ENCODE measurements at places on chromosomes 6 and 20.

DNA sequence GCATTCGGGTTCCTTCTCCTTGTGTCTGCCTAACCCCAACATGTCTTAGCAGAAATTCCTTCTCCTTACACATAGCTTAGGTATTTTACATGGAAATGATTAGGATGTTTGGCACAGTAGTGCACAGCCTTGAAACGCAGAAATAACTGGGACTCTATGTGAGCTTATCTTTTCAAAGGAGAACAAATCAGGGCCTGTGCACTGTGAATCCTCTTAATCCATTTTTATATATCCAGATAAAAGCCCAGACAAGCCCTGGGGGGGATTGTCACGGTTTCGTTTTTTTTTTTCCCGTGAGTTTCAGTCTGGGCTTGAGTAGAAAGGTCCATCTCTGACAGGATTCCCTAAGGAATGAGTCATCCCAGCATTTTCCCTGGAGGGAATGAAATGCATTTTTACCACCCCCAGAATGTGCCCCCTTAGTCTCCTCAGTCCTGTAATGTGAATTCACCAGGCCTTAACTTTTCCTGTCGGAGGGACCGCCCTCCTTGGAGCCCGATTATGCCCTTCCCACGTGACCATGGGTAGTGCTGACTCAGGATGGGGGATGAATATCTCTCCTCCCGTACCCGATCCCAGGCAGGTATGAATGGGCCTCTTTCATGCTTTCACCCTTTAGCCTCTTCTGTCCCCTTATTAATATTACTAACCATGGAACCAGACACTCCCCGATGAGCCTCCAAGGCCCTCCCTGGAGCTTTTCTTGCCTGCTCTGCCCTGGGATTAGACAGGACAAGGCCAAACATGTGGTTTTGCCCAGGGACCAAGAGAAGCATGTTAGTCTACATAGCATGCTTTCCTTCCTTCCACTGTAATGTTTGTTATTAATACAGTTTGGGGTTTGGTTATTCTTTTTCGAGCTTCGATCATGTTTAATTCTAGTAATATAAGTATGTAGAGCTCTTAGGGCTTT is 23.9 kb upstream of the NAA20 start:
- no peak for DNase-seq

DNA sequence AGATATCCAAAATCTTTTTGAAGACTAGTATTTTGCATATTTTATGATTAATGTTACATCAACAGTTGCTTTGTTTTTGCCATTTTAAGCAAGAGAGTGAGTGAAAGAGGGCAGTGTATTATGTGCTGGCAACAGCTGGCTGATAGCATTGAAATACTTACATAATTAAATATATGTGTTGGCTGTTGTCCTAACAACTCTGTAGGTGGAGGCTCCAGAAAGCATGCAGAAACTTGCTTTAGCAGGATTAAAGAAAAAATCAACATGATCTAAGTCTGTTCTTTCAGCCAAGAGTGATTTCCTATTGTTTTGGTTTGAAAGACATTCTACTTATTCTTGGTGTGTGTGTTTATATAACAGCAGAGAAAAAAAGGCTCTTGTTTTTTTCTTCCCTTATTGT is 127.5 kb downstream of the CDKAL1 start:
- DNase-seq, result no peak

GRCh38 chr20:49381558-49382493 is 100.6 kb downstream of the KCNB1 start:
- peak; percentile 87 for DNase-seq

DNA sequence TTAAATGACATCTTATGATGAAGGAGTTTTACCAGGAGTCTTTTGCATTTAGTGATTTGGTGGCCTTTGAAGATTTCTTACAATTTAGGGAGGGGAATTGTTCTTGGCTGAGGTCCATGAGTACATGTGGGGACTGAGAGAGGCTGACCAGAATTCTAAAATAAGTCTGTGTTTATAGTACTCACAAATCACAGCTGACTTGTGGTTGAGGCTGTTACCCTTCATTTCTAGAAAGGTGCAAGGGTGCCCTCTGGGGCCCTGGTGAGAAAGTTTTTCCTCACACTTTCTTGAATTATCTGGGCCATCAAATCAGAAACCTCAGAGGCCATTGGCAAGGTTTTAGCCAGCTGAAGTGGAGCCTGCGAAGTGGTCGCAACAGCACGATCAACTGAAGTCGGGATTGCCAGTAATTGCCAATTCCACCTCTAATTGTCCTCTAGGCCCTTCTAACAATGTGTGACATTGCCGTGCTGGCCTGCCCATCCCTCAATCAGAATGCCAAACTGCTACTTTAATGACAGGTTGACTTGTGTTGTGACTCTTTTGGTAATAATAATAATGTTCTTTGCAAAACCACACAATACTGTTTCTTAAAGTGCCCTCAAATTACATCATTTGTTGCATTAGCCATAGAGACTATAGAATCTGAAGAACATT is 221.6 kb downstream of the OGFRL1 start:
- peak; percentile 40 for DNase-seq

GRCh38 chr6:130697995-130698535 is 129.1 kb upstream of the SMLR1 start:
- DNase-seq, result no peak

DNA sequence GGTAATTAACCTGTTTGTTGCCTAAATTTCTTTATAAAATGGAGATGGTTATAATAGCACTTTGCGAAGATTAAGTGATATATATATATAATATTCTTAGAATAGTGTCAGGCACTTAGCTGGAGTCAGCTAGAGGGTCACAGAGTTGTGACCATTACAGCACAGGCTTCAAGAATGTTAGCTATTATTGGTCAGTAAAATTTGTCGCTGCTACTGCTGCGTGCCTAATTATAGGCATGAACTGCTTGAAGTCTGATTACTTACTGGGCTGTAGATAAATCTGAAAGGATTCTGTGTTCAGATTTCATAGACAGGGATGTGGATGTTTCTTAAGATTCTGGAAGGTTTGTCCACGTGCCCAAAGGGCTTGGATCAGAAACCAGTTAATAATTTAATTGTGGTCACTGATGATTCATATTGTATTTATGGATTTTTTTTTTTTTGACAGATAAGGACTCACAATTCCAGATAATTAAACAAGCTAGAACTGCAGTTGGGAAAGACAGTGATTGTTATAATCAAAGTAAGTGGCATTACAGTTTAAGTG is 4.7 kb downstream of the SNRNP48 start:
- DNase-seq, result no peak

DNA sequence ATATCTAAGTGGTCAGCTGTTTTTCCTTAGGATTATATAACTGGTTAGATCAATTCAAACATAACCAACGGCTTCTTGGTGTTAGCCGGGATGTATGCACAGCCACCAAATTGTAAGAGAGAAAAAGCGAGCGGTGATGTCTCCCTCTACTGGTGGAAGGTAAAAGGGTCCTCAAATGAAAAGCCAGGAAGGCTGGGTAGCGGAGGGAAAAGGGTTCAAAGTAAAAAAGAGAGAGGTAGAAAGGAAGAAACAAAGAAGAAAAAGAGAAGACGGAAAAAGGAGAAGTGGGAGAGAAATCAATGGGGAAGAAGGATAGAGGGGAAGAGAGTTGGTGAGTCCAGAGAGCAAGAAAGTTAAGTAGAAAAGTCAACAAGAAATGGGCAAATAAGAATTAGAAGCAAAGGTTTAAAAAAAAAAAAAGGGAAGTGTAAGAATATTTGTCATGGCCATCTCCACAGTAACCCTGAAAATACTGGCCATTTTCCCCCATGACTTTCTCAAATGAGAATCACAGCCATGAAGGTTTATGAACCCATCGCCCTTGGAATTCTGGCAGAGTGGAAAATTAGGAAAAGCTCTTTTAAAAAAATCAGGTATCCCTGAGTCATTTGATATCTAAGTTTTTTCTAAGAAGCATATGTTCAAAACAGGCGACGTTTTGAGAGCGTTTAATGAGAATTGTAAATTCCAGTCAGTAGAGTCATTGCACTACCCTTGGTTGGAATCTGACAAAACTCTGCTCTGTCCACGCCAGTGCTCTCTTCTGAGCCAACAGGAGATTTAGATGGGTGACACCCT is 155.6 kb upstream of the SNX9 start:
- no peak for DNase-seq

DNA sequence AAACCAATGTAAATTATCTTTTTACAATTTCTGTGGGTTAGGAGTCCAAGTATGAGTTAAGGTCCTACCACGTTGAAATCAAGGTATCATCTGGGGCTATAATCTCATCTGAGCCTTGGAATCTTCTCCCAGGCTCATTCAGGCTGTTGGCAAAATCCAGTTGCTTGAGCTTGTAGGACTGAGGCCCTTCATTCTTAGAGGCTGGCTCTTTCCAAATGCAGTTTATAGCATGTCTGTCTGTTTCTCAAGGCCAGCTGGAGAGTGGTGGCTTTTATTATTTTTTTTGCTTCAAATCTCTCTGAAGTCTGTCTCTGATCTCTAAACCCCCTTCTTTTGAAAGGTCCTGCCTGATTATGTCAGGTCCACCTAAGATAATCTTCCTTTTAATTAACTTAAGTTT is 177.2 kb upstream of the ASCC3 start:
- no peak for DNase-seq

GRCh38 chr6:23244300-23244699 is 674.9 kb downstream of the HDGFL1 start:
- DNase-seq, result no peak

All from Right ventricle myocardium superior (tissue), 1 donor.